ENCODE measurements at places on chromosomes 16 and 17.

GRCh38 chr16:4870138-4870671 lies 22.9 kb downstream of the UBN1 start:
- no peak for DNase-seq

DNA sequence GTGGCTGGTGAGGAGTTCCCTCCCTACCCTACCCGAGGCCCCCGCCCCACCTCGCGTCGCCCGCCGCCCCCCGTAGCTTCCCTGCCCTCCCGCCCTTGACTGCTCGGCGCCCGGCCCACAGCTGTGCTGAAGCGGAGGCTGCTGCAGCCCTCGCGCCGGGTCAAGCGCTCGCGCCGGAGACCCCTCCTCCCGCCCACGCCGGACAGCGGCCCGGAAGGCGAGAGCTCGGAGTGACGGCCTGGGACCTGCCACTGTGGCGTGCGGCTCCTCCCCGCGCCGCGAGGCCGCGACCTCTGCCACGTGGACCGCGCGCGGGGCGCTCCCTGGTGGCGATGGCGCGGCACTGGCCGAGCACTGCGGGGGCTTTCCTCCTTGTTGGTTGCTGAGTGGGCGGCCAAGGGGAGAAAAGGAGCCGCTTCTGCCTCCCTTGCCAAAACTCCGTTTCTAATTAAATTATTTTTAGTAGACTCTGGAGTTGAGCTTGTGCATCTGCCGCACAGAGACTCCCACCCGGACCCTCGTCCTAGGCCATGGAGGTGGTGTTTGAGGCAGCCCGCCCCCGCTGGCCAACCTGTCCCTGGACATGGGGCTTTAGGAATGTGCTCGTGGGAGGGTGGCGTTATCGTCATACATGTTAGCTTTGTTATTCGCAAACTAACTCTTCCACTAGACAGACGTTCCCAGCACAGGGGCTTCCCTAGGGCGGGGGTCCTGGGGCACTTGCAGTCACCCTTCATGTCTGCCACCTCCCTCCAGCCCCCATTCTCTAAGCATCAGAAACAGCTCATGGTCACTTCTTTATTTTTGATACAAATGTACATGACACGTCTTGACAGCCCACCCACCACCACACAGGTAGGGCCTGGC lies 4.4 kb downstream of the TP53I13 start:
- DNase-seq: peak; percentile 64

GRCh38 chr17:48586355-48587258 lies 3.4 kb downstream of the HOXB3 start:
- peak; percentile 55 for DNase-seq

GRCh38 chr16:83187405-83187804 lies 560.6 kb downstream of the CDH13 start:
- no peak for DNase-seq

DNA sequence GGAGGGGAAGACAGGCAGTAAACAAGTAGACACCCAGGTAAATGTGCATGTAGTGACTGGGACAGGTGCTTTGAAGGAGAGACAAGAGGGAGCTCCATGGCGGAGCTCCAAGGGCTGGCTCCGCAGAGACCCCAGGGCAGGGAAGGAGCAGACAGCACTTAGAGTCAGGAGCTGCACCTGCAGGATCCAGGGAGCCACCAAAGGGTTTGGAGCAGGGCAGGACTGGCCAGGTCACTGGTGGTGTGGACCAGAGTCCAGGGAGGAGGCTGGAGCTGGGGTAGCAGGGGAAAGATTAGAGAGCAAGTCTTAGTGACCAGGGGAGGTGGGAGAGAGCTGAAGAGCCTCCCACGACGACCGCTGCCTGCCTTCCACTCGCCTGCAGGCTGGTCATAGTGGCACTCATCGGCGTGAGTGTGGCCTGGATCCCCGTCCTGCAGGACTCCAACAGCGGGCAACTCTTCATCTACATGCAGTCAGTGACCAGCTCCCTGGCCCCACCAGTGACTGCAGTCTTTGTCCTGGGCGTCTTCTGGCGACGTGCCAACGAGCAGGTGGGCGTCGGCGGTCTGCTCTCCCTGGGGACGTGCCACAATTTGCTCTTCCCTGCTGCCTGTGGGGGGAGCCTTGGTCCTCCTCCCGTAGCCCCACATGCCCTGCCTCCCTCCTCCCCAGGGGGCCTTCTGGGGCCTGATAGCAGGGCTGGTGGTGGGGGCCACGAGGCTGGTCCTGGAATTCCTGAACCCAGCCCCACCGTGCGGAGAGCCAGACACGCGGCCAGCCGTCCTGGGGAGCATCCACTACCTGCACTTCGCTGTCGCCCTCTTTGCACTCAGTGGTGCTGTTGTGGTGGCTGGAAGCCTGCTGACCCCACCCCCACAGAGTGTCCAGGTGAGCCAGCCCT lies 14.7 kb upstream of the FAM83G start:
- DNase-seq: no peak

DNA sequence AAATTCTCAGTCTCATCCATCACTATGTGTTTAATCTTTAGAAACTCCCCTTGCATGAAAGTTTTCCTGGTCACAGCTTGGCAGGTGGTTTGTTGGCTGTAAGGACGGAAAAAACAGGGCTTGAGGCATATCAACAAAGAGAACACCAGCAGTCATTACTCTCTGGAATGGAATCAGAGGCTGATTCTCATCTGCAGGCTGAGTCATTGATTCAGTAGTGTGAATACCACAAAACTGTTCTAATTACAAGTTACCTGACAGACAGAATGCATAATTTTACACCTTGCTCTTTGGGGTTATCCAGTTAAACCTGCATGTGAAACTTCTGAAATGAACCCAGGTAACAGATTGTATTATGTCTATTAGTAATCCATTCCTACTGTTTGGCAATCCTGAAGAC lies 11.5 kb upstream of the SLFN12L start:
- no peak for DNase-seq

DNA sequence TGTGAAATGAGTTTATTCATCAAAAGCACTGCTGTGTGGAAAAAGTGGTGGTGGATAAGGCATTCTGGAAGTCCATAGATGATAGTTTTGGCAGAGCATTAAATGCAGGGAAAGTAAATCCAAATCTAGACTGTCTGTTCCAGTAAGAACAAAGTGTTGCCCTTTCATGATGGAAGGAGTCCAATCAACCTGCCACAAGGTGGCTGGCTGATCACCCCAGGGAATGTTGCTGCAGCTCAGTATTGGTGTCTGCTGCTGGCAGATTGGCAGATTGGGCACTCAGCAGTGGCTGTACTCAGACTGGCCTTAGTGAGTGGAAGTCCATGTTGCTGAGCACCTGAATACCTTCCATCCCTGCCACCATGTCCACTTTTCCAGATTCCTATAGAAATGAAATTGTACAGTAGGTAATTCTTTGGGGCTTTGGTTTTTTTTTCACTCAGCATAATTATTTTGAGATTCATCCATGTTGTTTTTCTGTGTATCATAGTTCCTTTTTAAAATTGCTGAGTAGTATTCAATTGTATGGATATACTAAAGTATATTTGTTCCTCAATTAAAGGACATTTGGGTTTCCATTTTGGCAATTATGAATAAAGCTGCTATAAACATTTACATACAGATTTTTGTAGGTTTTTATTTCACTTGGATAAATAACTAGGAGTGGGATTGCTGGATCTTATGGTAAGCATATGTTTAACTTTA lies 14.3 kb downstream of the DYNLL2 start:
- no peak for DNase-seq

DNA sequence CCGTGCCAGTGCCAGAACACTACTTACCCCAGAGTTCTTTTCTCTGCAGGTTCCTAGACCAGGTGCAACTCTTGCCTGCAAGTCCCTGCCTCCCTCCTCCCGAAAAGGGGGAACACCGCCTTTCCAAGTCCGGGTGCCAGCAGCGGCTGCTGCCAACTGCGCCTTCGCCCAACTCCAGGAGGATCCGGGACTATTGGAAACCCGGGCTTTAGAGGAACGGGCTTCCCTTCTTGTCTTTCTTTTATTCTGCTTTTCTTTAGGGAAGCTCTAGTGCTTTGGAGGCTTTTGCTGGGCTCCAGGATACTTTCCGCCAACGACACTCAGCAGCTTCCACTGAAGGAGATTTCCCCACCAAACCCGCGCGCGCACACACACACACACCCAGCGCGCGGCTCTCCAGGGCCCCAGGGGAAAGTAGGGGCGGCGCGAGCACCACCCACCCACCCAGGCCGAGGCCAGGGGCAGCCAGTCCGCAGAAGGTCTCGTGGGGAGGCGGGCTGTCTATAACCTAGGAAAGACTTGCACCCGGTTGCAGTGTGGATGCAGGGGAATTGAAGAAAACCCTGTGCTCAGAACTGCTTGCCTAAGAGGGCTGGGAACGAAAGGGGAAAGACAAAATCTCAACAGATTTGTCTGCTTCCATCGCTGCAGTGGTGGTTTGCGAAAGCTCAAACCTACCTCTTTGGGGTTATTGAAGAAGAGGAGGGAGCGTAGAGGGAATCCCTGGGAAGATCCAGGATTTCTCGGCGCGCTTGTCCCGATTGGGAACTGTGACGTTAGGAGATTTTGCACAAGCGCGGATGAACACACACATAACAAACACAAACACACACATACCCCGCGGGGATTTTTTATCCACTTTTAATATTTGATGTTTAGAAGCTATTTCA lies 977 bp upstream of the CA10 start:
- no peak for DNase-seq
